ENCODE measurements at places on chromosomes 7 and 10. TPM values are rescaled to one million over a fixed set of nuclear protein-coding genes. Genes with fewer than 3 reads are reported as not detected.

DNA sequence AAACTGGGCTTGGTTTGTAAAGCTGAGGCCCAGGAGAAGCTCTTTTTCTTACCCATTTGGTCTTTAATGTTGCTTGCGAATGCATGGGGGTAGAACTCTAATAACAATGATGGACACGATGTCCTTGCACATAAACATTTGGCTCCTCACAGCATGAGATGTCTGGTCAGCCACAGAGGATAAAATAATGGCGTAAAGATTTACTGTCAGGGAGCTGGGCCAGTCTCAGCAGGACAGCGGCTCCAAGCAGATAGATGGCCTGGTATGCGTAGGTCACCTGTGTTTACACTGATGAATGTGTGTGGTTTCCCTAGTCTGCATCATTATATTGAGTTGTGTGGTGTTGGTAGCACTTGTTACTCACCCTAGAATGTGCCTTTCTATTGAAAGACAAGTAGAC lies 537.4 kb downstream of the CNTNAP2 start:
- H3K4me1 ChIP-seq, result no peaks in the 10 kb centered on the region
- H3K36me3 ChIP-seq, result no peaks in the 10 kb centered on the region
- H3K27ac ChIP-seq, result no peak overlapping the region
- H3K27me3 ChIP-seq, result no peaks in the 10 kb centered on the region
- DNase-seq, result no peak

The ZNF425 gene
- total RNA-seq, result 1.4 TPM

DNA sequence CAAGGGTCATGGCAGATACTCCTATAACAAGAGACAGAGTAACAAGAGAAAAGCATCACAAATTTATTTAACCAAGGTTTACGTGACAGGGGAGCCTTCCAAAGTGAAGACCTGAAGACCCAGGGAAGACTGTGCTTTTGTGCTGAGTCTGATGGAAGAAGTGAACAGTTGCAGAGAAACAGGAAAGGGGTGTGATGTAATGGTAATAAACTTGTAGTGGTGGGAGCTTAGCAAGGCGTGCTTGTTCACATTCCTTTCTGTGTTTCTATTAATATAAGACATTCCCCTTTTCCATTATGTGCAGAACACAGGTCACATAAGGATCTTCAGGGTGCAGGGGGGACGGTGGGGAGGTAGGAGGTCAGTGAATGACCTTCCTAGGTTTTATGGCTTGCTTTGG lies 25.5 kb upstream of the C10orf67 start:
- no peak for DNase-seq
- H3K4me3 ChIP-seq, result no peak overlapping the region
- H3K4me1 ChIP-seq, result no peaks in the 10 kb centered on the region
- no peaks in the 10 kb centered on the region for H3K36me3 ChIP-seq
- no peaks in the 10 kb centered on the region for H3K27me3 ChIP-seq
- H3K27ac ChIP-seq, result no peak overlapping the region

GRCh38 chr7:38727184-38727940 lies 96.2 kb upstream of the AMPH start:
- no peak for DNase-seq
- no peaks in the 10 kb centered on the region for H3K36me3 ChIP-seq
- no peaks in the 10 kb centered on the region for H3K27me3 ChIP-seq
- no peaks in the 10 kb centered on the region for H3K4me1 ChIP-seq
- H3K27ac ChIP-seq, result no peak overlapping the region

GRCh38 chr7:29968683-29969395 lies 20.8 kb downstream of the SCRN1 start:
- no peaks in the 10 kb centered on the region for H3K4me1 ChIP-seq
- H3K36me3 ChIP-seq, result no peaks in the 10 kb centered on the region
- no peak overlapping the region for H3K4me3 ChIP-seq
- no peaks in the 10 kb centered on the region for H3K27me3 ChIP-seq
- H3K27ac ChIP-seq, result no peak overlapping the region
- DNase-seq, result no peak

- no peak for DNase-seq
- H3K4me1 ChIP-seq, result peaks cover 6% of the 10 kb centered on the region
- H3K36me3 ChIP-seq, result no peaks in the 10 kb centered on the region
- H3K4me3 ChIP-seq, result no peak overlapping the region
Observed at GRCh38 chr7:75995996-75996395, 1.6 kb upstream of the TMEM120A start.

- no peaks in the 10 kb centered on the region for H3K27me3 ChIP-seq
- no peak overlapping the region for H3K4me3 ChIP-seq
- no peaks in the 10 kb centered on the region for H3K4me1 ChIP-seq
- no peak for DNase-seq
- H3K36me3 ChIP-seq, result no peaks in the 10 kb centered on the region
- H3K27ac ChIP-seq, result no peak overlapping the region
Observed at GRCh38 chr10:30915146-30915545, 116.5 kb downstream of the ZNF438 start.

The NPC1L1 gene
- not detected for total RNA-seq

The MEIG1 gene
- total RNA-seq, result not detected

- DNase-seq, result no peak
- no peaks in the 10 kb centered on the region for H3K36me3 ChIP-seq
- H3K4me1 ChIP-seq, result no peaks in the 10 kb centered on the region
Observed at GRCh38 chr10:74916283-74916682, 89.9 kb downstream of the KAT6B start.

- H3K4me1 ChIP-seq, result no peaks in the 10 kb centered on the region
- no peak overlapping the region for H3K4me3 ChIP-seq
- H3K27ac ChIP-seq, result no peak overlapping the region
- DNase-seq, result no peak
- H3K36me3 ChIP-seq, result no peaks in the 10 kb centered on the region
Observed at GRCh38 chr10:3928078-3928477, 143.1 kb upstream of the KLF6 start.

- no peaks in the 10 kb centered on the region for H3K27me3 ChIP-seq
- H3K27ac ChIP-seq, result no peak overlapping the region
- no peak overlapping the region for H3K4me3 ChIP-seq
- no peaks in the 10 kb centered on the region for H3K36me3 ChIP-seq
Observed at GRCh38 chr10:3625959-3626751, 158.9 kb downstream of the KLF6 start.

The CARD11 gene
- total RNA-seq, result 8.2 TPM
